Activated CD8-positive, alpha-beta memory T cell treated with anti-CD3 and anti-CD28 coated beads for 24 hours (primary cell): ENCODE measurements at places on chromosomes 2 and 18.

- no peak for DNase-seq
These were observed 1883.3 kb upstream of the CELF4 start for GRCh38 chr18:39448942-39449341.

DNA sequence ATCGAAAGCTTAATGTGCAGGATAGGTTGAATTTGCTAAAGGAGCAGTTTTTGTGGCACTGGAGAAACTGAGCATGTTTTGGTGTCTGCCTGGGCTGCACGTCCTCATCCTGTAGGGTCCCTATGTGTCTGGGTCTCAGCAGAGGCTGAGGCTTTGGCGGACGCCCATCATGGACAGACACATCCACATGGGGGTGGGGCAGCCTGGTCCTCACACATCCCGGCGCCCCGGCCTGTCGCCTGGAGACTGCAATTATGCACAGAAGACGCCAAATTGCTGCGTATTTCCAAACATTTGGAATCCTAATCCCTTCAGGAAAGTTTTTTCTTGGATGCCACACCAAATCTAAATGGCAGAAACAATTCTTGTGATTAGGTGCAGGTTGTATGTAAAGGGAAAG, 128.2 kb upstream of the TWIST2 start:
- DNase-seq = no peak

DNA sequence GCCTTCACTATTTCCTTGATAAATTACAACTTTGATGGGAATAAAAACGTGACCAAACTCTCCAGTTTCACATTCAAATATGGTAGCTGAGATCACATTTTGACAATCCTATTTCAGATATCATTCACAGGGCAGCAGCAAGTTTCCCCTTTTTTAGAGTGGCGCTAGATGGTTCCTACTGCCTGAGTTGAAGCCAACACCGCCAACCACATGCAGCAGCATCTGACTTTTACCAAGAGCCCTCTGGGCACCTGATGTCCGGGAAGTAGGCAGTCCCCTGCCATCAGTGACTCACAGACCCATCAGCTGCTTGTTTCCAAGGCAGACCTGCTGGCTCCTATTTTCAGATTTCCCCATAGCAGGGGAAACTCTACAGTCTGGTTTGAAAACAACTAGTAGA, 4.0 kb upstream of the MREG start:
- DNase-seq = no peak

GRCh38 chr2:64695721-64696261, 42.1 kb upstream of the SERTAD2 start:
- no peak for DNase-seq

DNA sequence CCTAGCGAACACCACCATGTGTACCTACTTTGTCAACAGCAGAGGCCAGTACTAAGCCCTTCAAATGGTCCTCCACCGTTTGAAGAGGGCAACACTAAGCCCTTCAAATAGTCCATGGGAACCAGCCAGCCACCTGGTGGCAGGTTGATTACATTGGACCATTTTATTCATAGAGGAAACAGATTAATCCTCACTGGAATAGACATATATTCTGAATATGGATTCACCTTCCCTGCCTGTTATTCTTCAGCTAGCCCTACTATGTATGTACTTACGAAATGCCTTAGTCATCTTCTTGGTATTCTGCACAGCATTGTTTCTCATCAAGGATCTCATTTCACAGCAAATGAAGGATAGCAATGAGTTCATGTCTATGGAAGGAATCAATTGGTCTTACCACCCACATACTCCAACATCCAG, 10.0 kb upstream of the ZNF396 start:
- DNase-seq = no peak

DNA sequence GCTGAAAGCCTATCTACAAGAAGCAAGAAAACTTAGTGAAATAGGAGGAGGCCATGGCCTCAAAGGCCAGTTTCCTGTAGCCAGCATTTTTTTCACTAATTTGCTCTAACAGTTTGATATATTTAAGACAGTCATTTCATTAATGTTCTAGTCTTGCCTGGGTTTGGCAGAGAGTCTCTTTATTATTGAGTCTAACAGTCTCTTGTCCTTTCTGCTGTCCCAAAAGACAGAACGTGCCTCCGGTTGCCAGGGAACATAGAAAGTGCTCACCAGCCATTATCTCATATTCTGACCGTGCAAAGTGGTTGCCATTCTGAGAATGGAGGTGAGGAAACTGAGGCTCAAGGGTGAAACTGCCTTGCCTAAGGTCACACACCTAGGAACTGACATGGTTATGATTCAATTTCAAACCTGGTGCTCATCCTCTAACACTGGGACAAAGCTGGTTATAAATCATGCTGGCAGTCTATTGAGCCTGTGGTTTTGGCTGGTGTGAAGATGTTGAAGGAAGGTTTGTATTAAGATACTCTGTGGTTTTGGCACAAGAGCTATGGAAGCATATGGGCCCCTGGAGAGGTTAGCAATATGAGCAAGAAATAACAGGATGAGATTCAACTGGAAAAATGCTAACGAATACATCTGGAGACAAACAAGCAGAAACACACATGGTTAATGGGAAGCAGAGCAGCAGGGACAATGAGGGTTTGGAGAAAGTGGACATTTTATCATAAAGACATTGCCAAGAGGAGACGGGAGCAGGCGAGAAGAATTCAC, 903.3 kb upstream of the KLHL29 start:
- no peak for DNase-seq

DNA sequence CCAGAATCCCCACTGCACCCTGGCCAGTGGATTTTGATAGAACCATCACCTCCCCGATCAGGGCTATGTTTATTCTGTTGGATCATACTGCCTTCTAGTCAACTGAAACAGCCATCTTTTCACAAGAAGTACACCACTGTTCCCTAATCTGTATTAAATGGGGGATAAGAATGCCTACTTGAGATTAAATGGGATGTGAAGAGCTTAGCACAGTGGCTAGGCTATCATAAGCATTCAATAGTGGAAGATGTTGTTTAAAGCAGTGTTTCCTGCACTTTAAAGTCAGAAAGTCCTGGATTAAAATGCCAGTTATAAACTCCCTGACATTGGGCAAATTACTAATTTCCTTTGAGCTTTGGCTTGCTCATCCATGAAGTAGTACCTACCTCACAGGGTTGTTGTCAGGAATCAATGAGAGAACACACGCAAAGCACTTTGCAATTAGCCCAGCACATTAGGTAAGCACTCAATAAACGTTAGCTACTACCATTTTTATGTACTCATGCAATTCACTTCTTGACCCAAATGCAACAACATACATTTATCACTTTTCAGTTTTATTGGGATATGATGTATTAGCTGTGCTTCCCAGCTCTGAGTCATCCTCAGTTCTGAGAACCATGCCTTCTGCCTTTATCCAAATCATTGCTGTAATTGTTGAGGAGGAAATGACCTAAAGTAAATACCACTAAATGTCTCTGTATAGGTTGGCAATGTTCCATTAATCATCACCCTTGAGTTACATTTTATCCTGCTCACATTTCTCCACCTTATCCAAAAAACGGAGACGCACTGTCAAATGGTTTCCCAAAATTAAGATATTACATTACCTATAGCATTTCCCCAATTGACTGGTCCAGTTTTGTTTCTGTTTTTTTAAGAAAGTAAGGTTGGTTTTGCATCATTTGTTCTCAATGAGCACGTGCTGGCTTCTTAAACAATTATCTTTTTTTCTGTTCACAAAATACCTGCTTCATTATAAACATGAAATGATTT, 2.1 kb downstream of the TMEM247 start:
- no peak for DNase-seq

DNA sequence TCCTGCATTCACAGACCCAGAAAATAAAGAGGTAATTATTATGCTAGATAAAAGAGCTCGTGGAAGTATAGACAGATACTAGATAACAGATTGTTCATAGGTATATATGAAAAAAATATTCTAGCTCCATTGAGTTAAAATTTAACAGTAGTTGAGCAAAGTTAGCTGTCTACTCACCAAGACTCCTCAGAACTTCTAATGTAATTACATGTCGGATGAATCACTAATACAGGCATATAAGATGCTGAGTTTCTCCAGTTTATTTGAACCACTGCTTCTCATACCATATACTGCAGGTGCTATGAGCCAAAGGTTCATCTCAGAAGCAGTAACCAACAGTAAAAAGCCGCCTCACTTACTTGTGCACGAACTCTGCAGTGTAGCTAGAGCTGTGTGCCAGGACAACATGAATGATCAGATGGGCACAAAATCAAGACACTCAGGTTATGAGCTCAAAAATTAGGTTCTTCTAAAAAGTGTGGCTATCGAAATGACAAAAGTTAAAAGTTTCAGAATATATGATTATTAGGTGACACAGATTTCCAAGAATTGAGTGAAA, 373.4 kb downstream of the NCKAP5 start:
- DNase-seq = no peak

- no peak for DNase-seq
These were observed 4.2 kb downstream of the SP9 start for GRCh38 chr2:174338671-174339560.

GRCh38 chr18:69031571-69031970, 233.7 kb downstream of the CCDC102B start:
- DNase-seq = no peak

- no peak for DNase-seq
These were observed 385.4 kb upstream of the CDH7 start for GRCh38 chr18:65365245-65365980.

DNA sequence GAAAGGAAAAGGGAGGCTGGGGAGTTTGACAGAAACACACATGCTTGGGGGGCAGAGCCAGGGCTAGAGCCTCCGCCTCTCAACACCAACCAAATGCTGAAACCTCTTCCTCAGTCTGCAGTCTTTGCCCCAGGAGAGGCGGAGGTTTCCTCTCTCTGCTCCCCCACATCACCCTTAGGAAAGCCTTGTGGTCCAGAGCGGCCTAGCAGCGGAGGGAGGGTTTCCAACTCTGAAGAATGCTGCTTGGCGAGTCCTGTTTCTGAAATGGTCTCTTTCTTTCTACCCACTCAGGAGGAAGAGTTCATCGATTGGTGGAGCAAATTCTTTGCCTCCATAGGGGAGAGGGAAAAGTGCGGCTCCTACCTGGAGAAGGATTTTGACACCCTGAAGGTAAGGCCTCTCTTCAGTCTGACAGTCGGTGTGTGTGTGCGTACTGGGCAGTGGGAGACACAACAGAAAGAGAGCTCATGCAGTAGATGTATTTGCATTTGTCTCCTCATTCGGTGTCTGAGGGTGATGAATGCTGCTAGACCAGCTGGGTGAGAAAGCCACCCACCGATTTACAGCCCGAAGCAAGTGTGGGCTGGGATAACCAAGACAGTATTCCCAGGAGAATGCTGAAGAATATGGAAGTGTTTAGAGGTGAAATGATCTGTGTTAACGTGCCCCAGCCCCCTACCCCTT, 190.5 kb downstream of the DYSF start:
- DNase-seq = no peak

DNA sequence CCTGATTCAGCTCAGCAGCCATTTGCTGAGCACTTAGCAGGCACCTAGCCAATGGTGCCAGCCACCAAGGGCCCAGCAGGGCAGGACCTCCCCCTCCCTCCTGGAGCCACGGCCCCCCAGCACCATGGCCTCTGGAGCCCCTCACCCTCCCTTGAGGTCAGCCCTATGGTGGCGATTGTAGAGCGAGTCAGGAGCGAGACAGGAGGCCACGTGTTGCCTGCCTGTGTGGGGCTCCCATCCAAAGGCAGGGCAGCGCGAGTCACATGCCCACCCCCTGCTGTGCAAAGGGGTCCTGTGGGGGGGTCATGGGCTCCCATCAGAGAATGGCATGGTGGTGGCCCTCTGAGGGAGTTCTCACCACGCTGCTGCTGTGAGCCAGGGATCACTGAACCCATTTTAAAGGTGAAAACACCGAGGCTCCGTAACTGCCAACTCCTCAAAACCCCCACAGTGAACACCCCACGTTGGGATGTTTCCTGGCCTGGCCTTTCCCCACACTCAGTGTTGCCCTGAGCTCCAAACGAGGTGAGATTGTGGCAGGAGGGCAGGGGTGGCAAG, 35.6 kb downstream of the RAMP1 start:
- no peak for DNase-seq

DNA sequence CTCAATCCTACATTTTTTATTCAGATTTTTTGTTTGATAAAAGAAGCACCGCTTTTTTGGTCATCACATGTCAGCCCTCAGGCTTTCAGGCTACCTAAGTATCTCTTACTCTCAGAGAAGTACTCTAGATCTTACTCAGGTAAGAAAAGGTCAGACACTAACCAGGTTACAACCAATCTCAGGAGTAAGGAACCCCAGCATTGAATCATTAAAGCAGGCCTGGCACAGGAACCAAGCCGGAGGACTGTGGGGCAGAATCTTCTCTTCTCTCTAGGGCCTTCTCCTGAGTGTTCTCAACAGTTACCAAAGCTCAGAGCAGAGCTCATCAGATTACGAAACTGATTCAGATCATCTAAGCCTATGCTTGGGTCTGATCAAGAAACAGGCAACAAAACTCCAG, 28.2 kb downstream of the RBMS1 start:
- DNase-seq = no peak

DNA sequence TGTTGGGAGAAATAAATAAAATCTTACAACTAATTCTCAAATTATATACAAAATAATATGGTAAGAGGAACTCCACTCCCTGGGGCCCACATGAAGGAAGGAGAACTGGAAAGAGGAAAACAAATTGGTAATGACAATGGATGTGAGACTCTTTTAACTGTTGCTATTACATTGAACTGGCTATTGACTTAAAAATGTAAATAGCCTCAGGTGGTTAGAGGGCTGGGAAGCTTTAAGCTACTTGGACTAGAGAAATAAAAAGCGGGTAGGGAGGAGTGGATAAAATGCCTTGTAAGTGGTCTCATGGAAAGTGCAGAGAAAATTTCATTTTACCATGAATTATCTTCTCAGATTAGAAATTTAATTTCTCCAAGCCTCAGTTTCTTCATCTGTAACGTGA, 64.1 kb downstream of the KCNJ3 start:
- DNase-seq = no peak

GRCh38 chr2:206859330-206859739, 80.0 kb upstream of the CPO start:
- peak; percentile 58 for DNase-seq

GRCh38 chr2:237147317-237147716, 61.6 kb downstream of the COPS8 start:
- DNase-seq = no peak
